ENCODE measurements at places on chromosomes 12 and 14.
A peak's percentile ranks its signal among the peaks of the same experiment; 100 is the strongest.

- DNase-seq: no peak
Observed at GRCh38 chr14:101118233-101118632, 214.7 kb upstream of the RTL1 start.

GRCh38 chr12:12376646-12377448 lies 20.0 kb downstream of the BORCS5 start:
- peak; percentile 62 for DNase-seq

- no peak for DNase-seq
Observed at GRCh38 chr12:76337583-76337982, 10.6 kb downstream of the BBS10 start.

- DNase-seq: no peak
Observed at GRCh38 chr12:48281811-48282210, 68.9 kb downstream of the ZNF641 start.

DNA sequence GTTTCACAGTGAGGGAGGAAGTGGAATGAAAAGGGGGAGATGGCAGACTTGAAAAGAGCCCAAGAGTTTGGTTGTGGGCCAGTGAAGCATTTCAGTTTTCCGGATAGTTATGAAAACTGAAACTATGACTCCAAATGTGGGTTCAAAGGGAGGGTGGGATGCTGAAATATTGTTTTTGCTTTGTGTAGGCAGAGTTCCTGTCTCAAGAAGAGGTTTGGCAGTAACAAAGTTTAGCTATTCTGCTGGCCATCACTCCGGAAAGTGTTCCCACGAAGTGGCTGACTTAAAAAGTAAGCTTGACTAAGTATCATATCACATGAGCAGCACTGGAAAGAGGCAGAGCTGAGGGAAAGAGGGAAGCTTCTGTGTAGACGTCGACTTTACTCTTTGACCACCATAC lies 85.2 kb downstream of the CAND1 start:
- DNase-seq: no peak

- no peak for DNase-seq
Observed at GRCh38 chr12:99067171-99067785, 422.2 kb downstream of the APAF1 start.

DNA sequence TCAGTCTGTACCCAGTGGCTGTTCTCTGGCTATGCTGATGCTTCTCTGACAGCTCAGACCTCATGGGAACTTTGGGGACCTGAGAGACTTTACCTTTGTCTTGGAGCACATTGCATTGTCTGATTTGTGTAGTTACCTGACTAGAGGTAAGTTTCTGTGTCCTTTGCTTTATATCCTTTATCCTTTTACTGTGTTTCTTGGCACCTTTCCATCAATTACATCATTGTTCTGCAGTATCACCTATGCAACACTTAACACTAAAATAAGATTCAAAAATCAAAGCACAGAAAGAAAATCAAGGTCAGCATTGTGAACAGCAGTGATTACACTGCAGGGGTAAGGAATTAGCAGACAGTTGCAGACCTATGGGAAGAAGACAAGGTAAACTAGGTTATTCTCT lies 43.8 kb downstream of the SLC35F4 start:
- no peak for DNase-seq

DNA sequence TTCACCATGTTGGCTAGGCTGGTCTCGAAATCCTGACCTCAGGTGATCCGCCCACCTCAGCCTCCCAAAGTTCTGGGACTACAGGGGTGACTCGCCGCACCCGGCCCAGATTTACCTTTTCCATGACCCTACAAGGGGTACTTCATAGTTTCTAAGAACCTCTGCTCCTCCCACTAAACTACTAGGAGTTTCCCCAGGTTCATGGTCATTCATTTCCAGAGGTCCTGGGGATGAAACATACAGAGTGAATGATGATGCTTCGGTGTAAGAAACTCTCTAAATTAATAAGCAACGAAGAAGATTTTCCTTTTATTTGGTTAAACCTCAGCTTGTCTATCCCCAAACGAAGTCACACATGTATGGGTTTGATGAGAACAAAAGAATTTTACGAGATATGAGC lies 56.9 kb downstream of the AMN start:
- no peak for DNase-seq

GRCh38 chr14:65224799-65225198 lies 122.5 kb upstream of the MAX start:
- DNase-seq: no peak

DNA sequence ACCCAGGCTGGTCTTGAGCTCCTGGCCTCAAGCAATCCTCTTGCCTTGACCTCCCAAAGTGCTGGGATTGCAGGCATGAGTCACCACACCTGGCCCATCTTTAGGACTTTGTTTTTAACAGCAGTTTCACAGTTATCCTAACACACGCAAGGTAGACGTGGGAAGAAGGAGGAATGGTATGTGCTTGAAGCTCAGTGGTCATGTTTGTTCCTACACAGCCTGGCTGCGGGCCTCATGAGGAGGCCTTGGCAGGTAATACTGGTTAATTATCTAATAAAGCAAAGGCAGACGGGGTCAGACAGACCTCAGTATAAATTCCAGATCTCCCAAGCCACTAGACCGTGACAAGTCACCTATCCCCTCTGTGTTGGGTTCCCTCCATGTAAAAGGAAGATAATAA lies 271.8 kb downstream of the PCNX1 start:
- no peak for DNase-seq

DNA sequence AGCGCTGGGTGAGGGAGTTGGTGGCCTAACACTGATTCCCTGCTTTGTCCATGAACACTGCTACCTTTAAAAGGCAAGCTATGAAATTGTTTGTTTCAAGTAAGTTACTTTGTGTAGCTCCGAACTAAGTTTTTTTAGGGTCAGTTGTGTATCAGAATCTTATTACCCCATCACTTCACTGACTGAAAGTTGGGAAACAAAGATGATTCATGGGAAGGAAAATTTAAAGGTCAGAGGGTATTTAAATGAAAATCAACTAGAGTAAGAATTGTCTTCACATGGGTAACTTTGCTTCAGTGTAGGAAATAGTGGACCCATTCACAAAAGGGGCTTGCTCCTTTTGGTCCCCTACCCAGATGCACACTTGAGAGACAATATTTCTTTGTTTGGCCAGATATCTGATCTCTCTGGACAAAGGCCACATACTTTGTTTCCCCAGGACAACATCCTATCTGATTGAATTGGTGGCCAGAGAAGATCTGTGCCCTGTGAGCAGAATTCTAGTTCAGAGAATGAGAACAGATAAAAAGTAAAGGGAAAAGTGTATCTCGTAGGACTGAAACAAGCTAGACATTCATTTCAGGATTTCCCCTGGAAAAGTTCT lies 53.5 kb downstream of the RAB35 start:
- DNase-seq: no peak

All from urinary bladder (tissue), 4 donors.